Sigmoid colon (tissue), 7 donors: ENCODE measurements at places on chromosomes 6 and 20.

DNA sequence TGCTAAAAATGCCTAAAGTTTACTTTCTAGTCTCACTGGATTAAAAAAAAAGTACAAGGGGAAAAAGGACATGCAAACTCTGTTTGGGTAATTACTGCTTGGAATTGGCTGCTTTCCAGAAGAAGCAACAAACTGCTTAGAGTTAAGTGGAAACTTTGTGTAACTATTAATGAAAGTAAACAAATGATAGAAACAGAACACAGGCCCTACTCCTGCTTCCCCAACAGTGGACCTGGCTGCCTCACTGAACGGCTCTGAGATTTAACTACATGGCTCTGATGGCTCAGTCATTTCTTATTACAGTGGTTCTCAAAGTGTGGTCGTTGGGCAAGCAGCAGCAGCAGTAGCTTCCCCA lies 108.5 kb downstream of the MAN1A1 start:
- peak; percentile 71 for DNase-seq

GRCh38 chr6:121855521-121855920 lies 420.1 kb downstream of the GJA1 start:
- no peak for DNase-seq

GRCh38 chr6:121917263-121917829 lies 481.9 kb downstream of the GJA1 start:
- no peak for DNase-seq

DNA sequence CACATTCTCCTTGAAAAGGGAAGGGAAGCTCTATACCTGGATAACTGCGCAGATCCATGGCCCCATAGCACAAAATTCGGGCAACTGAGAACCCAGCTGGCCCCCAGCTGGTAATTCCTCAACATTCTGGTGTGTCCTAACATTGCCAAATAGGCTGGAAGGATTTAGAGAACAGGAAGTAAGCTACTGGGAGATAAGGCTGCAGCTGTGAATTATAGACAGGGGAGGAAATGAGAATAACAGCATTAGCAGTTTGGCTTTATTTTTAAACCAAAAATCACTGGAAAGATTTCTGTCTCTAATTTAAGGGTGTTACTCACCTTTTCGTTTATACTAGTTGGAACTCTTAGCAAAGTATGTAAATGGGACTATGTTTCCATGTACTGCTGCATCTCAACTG lies 97.2 kb downstream of the TULP4 start:
- DNase-seq, result no peak

DNA sequence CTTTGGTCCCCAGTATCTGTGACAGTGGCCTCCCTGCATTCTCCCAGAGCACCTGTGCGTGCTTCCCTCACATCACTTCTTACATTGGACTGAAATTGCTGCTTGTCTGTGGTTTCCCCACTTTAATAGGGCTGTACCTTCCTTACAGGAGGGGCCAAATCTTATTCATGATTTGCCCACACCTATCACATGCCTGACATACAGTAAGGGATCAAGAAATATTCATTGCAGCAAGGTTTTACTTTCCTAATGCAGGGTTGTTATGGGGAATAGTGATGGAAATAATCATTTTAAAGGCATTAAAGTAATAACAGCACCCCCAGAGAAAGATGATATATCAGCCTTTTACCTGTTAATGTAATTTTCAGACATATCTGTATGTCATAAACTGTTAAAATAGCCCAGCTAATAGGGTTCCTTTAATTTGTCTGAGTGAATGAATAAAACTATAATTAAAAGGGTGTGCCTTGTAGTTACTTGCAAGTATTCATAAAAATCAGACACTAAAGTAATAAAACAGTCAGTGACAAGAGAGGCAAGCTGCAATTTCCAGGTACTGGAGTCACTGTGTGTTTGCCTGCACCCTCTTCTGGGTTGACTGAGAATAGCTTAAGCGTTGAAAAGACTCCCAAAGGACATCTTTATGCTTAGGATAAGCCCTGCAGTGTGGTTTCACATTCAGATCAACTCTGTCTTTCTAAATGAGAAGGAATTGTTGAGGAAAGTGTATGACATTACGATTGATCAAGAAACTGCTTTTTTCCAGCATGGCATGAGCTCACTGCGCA lies 182.7 kb downstream of the PHACTR1 start:
- DNase-seq, result no peak

GRCh38 chr6:148521158-148521557 lies 178.5 kb downstream of the SASH1 start:
- DNase-seq, result no peak
